ENCODE measurements at places on chromosomes 2 and 18.
A peak's percentile ranks its signal among the peaks of the same experiment; 100 is the strongest.

- no peak for DNase-seq
Observed at GRCh38 chr2:8538531-8538930, 143.3 kb upstream of the ID2 start.

DNA sequence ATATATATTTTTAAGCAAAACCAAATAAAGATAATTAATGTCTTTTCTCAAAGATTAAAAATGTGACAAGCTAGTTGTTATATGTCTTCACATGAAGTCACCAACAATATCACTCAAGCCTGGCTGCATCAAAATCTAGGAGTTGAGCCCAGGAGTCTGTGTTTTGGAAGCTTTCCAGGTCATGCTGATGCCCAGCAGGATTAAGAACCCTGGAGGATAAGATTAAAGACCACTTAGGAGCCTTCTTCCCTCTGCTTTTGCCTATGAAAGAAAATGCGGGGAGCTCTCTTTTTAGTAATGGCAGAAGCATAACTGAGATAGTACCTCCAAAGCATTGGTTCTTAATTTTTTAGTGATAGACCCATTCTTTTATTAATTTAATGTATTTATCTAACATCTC, 157.4 kb downstream of the ASXL3 start:
- DNase-seq = no peak

- DNase-seq = no peak
Observed at GRCh38 chr2:22821458-22821857, 563.5 kb upstream of the KLHL29 start.

- DNase-seq = no peak
Observed at GRCh38 chr2:198916548-198917080, 541.1 kb downstream of the SATB2 start.

- DNase-seq = no peak
Observed at GRCh38 chr2:25371253-25372241, 29.8 kb upstream of the DNMT3A start.

- no peak for DNase-seq
Observed at GRCh38 chr2:53286345-53286744, 481.3 kb upstream of the CHAC2 start.

- no peak for DNase-seq
Observed at GRCh38 chr2:164981217-164981990, 26.1 kb upstream of the SLC38A11 start.

DNA sequence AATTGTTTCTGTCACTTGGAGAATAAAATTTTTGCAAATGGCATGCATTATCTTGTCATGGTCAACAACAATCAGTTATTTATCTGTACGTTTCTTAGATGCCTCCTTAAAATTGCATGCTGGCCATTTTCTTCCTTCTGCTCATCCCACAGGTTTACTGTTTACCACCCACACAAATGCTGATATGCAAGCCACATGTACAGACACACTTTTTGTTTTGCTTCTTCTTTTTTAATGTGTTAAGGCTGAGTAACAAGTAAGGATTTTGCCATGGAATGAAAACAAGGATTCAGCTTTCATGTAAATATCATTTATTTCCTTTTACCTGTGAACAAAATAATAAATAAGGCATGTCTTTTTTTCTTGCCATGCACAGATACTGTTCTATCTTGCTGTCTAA, 1077.1 kb upstream of the ZEB2 start:
- no peak for DNase-seq

- no peak for DNase-seq
Observed at GRCh38 chr18:77557046-77557587, 307.5 kb downstream of the GALR1 start.

DNA sequence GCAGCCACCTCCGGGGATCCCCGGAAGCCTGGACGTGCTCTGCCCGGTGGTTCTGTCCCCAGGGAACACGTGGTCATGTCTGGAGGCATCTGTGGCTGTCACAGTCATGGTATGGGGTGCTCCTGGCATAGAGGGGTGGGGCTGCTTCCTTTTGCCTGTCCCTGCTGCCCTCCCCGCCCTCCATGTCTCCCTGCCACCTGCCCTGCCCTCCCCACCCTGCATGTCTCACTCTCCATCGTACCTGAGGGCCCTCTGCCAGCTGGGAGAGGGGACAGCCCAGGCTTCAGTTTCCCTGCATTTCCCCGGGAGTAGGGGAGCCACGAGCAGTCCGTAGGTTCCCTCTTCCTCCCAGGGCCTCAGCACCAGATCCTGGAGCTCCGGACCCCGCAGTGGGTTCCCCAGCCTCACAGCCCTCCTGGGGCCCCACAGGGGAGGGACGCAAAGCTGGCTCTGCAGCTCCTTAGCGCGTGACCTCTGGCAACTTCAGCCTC, 90.0 kb upstream of the CTDP1 start:
- DNase-seq = no peak

DNA sequence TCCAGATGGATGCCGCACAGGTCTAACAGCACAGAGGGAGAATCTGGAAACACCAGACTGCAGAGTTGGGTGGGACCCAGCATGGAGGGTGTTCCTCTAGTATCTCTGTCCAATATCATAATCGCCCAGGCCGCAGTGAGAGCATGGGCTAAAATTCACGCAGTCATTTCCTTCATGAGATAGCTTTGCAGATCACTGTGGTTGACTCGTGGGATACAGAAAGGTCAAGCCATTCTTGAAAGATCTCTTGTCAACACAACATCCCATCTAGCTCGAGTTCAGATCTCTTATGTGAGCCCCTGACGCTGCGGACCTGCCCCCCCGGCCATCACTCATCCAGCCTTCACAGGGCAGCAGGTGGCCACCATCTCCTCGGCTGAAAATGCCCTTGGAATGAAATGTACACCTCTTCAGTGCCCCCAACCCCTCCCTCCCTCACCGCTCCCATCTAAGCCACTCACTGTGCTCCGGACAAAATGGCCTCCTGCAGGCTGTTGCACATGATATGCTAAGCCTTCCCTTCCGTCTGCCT, 45.9 kb downstream of the FOSL2 start:
- no peak for DNase-seq

DNA sequence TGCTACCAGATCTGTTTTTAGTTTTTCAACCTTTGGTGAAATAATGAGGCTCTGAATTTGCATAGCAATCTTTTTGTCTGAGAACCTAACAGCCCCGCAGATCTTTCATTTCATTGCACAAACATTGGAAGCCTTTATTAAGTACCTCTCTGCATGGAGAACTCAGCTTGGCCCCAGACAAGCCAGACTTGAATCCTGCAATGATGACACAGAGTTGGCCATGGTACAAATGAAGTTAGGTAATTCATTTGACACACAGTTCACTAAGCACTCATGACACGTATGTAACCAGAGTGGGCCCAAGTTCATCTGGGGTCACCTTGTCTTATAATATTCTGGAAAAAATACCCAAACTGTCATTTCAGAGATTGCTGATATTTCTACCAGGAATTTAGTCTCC, 439.1 kb upstream of the ID2 start:
- DNase-seq = no peak

- DNase-seq = peak; percentile 23
Observed at GRCh38 chr2:240567137-240567871, 980 bp upstream of the RNPEPL1 start.

GRCh38 chr18:55185391-55185790, 226.1 kb upstream of the CCDC68 start:
- DNase-seq = no peak

DNA sequence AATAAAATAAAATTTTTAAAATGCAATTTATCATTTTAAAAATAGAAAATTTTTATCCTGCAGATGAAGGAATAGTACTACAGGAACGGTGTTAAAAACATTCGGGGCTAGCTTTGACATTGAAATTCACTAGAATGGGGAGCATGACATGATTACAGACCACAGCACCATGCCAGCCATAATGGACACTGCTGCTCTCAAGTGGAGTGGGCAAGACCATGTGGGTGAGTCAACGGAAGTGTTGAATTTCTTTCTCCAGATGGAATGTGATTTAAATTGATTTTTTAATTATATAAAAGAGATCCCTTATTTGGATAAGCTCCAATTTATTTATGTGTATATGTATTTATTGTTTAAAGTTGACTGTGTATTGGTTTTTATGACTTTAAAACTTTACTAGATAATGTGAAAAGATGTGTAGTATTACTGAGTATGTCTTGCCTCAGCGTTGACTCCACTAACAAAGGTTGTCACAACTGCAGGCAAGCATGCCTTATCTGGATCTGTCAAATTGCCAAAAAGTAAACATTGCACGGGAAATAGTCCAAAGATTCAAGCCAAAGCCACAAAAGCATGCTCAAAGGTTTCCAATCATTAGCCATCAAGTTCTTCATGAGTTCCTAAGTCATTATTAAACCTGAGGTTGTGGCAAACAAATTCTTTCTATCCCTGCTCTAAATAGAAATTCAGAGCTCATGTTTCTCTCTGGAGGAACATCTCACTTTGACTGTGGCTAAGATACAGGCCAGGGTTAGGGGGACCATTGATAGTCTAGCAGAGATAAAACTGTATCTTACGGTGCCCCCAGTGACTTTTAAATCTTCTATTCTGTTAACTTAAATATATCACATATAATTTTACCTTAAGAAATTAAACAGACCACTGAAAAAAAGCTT, 536.9 kb downstream of the TMX3 start:
- no peak for DNase-seq

DNA sequence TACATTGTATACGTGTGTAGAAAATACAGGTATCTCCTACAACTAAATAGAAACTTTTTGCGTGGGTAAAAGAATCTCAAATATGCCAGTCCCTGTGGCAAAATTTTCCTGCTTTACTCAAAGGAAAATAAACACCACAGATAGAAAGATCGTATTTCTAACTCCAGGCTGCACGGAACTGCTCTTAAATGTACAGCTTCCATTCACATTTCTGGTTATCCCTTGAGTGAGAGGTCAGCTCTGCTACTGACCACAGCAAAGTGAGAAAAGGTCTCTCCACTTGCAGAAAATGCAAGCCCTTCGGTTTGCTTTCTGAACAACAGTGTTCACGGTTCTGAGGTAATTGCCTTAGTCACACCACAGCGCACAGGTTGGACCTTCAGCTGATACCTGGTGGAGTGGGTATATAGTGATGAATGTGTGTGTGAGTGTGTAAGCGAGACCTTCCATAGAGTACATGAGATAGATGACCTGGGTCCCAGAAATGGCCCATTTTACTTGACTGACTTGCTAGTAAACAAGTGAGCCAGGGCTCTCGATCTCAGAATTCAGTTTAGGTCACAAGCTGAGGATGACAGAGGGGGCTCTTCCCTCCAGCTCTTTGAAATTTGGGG, 52.1 kb downstream of the ALPK2 start:
- DNase-seq = no peak

DNA sequence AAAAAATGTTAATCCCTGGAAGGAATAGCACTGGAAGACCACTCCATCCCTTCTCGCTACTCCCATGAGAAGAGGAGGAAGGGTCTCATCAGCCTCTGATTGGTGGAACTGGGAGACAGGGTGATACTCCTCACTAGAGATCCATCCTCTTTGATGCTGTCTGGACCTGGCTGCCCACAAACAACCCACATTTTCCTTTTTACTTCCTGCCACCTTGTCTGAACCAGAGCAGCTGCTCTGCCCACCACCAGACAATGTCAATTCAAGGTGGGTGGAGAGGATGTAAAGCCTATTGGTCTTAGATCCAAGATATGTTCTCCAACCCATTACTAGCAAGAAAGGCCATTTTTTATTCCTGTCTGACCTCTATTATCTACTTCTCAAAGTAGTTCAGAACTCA, 246.9 kb upstream of the TANK start:
- no peak for DNase-seq

DNA sequence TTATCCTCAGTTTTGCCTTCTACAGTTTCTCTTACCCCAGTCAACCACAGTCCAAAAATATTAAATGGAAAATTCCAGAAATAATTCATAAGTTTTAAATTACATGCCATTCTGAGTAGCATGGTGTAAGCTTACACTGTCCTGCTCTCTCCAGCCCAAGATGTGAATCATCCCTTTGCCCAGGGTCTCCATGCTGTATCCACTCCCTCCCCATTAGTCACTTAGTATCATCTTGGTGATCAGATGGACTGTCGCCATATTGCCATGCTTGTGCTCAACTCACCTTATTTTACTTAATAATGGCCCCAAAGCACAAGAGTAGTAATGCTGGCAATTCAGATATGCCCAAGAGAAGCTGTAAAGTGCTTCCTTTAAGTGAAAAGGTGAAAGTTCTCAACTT, 18.5 kb upstream of the CCNT2 start:
- no peak for DNase-seq

DNA sequence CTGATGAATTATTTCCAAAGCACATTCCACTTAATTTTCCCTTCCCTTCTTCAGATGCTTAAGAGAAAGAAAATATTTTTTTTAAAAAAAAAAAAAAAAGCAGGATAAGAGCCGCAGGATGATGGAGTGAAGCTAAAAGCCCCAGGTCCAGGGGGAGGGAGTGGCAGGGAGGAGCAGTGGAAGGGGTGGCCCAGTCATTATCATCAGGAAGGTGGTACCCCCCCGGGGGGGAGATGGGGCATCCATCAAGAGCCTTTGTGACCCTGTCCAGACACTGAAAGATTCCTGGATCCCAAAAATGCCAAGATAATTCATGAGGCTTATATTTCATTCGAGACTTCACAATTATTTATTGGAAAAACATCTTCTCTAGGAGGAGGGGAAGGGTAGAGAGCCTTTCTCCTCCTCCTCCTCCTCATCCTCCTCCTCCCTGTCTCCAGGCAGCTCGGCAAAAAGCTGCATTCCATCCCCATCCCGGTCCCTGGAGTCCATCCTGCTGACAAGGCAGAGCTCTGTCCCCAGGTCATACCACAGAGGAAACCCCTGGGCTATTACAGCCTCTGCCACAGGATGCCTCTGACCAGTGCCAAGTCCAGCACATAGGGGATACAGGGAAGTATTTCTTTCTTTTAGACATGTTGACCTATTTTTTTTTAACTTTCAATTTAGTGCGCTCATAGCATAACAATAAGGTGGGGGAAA, 125.3 kb downstream of the TWIST2 start:
- no peak for DNase-seq

- no peak for DNase-seq
Observed at GRCh38 chr2:75035444-75036353, 77.3 kb downstream of the POLE4 start.

DNA sequence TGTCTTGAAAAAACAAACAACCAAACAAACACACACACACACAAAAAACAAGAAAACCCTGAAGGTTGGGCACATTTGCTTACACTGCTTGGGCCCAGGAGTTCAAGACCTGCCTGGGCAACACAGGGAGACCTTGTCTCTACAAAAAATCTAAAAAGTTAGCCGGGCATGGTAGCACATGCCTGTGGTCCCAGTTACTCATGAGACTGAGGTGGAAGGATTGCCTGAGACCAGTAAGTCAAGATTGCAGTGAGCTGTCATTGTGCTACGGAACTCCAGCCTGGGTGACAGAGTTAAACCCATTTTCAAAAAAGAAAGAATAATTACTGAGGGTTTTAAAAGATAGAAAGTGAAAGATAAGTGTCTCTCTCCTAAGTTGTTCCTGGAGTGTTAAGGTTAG, 103.4 kb downstream of the MBD5 start:
- no peak for DNase-seq

All from stimulated activated CD4-positive, alpha-beta T cell treated with anti-CD3 and anti-CD28 coated beads, Interleukin-4, amount 100 ng/mL, for 24 hours (primary cell).